ENCODE measurements at places on chromosomes 7 and 10.
A peak's percentile ranks its signal among the peaks of the same experiment; 100 is the strongest.

- DNase-seq, result no peak
Observed at GRCh38 chr10:50417886-50418830, 166.8 kb upstream of the ASAH2 start.

DNA sequence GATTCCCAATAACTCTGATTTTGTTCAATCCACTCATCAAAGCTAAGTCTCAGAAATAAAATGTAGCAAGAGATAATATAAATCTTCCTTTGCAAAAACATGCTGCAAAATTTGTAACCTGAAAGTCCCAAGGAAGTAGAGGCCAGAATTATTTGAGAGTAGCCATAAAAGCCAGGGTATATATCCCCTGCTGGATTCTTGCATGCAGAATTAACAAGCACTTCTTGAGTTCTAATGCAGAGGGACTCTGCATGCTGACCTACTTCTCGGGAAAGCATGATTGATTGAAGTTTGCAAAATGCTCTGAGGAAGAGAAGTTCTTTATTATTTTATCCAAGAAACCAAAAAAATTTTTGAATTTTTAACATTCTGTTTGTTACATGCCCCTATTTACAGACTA, 121.6 kb downstream of the THSD7A start:
- no peak for DNase-seq

GRCh38 chr7:40722242-40722641, 587.4 kb downstream of the SUGCT start:
- DNase-seq, result no peak

GRCh38 chr10:21993360-21994001, 10.0 kb downstream of the DNAJC1 start:
- no peak for DNase-seq

- peak; percentile 33 for DNase-seq
Observed at GRCh38 chr7:64515781-64516180, 47.1 kb downstream of the ZNF680 start.

DNA sequence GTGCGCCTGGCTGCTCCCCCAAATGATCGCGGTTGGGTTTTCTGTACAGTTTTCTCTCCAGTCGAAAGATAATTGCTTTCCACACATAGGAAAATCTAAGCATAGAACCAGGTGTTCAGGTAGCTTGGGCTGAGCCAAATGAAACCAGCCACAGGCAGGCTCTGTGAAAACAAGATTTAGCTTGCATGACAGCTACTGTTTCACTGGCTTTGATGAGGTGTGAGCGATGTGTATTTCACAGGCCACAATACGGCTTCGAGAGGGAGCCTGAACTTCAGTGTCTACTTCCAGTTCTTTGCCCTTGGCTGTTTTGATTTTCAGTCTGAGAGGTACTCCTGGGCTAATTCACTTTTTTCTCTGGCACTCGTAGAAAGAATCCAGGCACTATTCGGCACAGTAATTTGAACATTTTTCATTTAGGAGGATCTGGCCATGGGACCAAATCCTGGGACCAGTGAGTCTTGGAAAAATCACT, 110.5 kb downstream of the JCAD start:
- DNase-seq, result no peak

GRCh38 chr10:133527771-133528271, 658 bp downstream of the CYP2E1 start:
- no peak for DNase-seq

DNA sequence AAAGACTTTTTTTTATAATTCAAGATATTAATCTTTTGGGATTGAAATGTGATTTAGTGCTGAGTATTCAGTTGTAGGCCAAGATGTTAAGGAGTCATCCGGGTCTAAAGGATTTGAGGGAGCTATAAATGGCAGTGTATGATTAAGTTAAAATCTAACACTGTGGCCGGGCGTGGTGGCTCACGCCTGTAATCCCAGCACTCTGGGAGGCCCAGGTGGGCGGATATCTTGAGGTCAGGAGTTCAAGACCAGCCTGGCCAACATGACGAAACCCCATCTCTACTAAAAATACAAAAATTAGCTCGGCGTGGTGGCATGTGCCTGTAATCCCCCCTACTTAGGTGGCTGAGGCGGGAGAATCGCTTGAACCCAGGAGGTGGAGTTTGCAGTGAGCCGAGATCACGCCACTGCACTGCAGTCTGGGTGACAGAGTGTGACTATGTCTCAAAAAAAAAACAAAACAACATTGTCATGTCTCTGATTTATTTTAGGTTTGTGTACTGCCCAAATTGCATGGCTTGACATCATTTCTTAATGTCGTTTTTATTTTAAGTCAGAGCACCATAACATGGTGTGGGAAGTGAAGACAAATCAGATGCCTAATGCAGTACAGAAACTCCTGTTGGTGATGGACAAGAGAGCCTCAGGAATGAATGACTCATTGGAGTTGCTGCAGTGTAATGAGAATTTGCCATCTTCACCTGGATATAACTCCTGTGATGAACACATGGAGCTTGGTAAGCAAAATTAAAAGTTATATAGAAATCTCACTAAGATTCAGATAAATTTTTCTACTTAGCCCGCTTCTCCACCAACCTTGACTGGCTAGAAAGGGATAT, 10.7 kb downstream of the HBP1 start:
- DNase-seq, result no peak

DNA sequence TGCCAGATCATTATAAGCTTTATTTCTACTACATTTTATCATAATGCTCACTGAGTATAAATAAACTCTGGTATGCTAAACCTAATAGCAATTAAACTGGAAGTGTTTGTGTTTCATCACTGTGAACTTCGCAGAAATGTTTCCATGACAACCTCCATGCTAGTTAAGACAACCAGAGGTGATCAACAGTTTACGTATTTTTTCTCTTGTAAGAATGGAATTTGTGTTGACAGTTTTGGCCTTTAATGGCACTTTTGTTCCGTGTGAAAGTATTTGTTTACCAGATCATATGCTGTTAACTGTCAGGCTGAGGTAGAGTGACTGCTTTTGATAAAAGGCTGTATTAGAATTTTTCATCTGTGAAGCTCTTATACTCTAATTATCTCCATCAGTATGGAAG, 212.1 kb upstream of the PPP1R3A start:
- no peak for DNase-seq

- no peak for DNase-seq
Observed at GRCh38 chr10:47396311-47396717, 12.2 kb upstream of the ZNF488 start.

DNA sequence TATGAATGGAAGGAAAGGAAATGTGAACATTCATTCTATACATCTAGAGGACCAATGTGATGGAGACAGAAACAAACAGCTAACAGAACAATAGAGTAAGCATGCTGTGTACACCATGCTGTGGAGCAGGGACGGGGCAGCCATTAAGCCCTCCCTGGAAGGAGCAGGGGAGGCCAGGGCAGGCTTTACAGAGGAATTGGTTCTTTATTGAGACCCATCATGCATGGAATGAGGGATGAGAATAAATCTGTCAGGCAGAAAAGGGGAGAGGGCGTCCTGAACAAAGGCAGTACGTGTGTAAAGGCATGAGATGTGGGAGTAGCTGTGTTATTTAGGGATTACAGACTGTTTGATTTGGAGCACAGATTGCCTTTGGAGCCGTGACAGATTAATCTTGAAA, 35.2 kb downstream of the STK17A start:
- no peak for DNase-seq

- DNase-seq, result no peak
Observed at GRCh38 chr10:14543046-14543903, 212.6 kb upstream of the FRMD4A start.

- DNase-seq, result no peak
Observed at GRCh38 chr10:88156341-88156740, 292.9 kb downstream of the PTEN start.

DNA sequence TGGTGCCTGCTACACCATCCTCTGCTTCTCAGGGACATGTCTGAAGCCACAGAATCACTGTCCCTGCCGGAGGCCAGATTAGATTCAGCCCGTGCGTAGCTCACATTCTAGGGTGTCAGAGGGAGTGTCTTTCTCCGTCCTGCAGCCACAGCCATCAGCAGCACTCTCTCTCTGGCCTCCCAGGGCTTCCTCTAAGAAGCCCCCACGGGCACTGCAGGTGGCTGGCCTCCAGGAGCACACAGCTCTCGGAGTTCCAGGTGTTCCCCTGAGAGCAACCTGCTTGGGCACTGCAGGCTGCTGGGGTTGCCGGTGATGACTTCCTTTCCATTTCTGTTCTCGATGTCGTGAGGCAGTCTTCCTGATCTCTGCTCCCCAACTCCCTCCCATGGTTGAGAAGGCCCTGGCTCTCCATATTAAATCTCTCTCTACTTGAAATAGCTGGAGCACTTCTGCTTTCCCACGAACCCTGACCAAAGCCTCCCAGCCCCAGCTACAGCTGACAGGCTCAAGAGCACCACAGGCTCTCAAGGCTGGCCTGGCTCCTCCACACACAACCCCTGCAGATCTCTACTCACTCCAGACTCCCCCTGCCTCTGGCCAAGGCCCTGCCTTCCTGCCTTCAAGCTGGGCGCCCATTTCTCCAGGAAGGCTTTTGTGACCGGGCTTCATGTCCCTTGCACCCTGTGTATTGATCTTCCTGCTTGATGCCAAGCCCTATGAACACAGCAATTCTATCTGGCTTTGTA, 49.0 kb upstream of the TMEM72 start:
- DNase-seq, result no peak

- no peak for DNase-seq
Observed at GRCh38 chr10:58513188-58514110, 777 bp downstream of the BICC1 start.

DNA sequence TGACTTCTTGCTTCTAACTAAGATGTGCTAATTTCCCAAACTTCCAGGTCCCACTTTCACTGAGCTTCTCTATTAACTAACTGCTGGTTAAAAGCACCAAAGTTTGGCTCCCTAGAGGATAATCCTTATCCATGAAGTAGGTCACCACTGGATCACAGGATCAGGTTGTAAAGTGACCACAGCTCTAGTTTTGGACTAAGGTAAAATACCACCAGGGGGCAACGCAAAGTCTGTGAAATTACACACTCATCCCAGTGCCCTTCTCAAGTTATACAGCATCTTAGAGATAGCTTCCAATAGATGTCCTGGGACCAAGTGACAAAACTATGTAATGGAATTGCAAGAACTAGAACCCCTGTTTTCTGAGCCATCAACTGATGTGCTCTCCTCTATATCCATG, 116.4 kb upstream of the ASAH2 start:
- no peak for DNase-seq

GRCh38 chr7:22356701-22357310, at the start of gene RAPGEF5:
TSS of gene RAPGEF5 (minus strand) at chr7:22357154. CDS start at chr7:22357060, 94 bp downstream.
- DNase-seq, result no peak

DNA sequence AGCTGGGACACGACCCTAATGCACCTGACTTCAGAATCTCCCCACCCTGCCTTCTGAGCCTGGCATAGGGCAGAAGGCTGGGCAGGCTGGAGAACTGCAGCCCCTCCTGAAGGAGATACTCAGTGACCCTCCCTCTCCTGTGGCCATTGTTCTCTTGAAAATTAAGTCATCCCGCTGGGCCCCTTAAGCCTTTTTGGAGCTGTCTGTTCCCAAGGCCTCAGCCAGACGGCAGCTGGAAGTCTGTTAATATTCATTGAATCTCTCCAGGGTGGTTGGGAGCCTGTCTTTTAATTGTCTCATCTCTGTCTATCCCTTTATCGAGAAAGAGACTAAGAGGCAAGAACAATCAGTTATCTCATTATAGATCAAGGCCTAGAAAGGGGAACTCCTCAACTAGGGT, 118.1 kb upstream of the PCBD1 start:
- no peak for DNase-seq

GRCh38 chr10:120406376-120406775, 50.7 kb upstream of the PLPP4 start:
- no peak for DNase-seq

- peak; percentile 21 for DNase-seq
Observed at GRCh38 chr7:38660427-38661099, 29.4 kb upstream of the AMPH start.

DNA sequence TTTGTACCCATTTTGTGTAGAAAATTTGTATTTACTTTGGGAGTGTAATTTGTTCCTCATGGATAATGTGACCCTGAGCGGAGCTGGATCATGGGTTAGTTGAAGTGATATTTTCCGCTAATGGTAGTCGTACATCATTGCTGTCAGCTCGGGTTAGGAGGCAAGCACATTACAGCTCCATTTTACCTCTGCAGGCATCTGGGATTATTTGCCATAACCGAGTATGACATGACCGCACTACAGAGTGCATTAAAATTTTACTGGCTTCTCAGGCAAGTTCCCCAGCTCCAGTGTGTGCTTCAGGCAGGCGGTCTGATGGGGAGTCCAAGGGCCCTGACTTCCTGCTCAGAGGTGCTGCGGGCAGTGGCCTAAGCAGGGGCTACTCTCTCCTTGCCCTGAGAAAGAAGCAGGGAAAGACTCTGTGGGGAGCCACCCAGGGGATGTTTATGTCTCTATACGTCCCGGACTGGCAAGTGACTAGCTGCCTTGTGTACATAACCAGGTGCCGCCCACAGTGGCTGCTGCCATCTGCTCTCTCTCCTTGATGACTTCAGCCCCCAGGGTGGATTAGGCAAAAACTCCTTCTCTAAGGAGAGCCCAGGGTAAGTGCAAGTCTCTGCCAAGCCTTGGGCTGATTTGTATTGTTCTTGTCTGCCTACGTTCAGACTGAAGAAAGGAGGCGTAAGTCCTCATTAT, 685.3 kb upstream of the GALNT17 start:
- DNase-seq, result peak; percentile 83

DNA sequence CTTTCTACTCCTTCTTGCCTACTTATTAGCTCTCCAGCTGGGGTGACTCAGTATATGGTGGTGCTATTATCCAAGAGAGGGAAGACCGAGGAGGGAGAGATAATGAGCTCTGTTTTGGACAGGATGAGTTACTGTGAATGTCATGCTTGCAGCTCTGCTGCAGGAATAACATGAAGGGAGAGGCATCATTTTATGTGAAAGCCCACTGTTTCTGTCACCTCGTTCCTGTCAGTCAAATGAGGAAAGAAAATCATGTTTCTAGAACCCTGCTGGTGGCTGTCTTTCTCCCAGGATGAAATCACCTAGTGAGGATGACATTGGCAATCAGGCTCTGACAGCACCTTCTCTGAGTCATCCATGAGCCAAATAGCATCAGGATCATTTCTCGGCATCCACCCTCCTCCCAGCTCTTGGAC, 1291.6 kb upstream of the AUTS2 start:
- DNase-seq, result no peak

All from DMS 273 treated with DMSO at 0.1 percent for 48 hours (cell line).